ENCODE measurements at places on chromosomes 5 and 9.

DNA sequence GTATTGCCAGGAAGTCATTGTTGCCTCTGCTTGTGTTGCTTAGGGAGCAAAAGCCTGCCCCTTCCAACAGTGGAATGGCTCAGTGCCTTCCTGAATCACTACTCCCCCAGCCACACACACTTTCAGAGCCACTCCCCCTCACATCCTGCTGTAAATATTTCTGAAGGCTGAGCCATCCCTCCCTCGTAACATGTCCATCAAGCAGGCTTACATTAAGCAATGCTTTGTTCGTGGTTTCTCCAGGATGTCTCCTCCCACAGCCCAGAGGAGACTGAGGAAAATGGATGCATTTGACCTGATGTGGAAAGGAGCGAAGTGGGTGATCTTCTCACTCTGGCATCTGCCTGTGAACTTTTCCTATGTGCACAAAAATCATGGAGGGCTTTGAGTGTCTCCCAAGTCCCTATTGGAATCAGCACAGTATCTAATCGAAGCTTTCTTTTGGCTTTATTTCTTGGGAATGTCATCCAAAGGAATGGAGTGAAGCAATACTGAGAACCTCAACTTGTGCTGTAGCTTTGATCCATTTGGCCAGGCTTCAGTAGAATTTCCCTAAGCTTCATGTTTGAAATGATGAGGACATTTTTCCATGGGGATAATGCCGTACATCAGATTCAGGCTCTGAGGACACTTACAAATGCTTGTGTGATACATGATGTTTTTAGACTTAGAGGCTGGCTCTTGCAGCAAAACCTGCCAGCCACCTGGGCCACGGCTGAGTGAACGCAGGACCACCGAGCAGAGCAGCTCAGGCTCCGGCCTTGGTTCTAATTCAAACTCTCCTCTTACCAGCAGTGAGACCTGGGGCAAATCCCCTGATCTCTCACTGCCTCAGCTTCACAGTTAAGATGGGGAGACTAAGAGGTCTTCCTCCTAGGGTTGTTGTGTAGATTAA lies 389.1 kb downstream of the ENC1 start:
- DNase-seq: no peak

GRCh38 chr5:43193181-43193893 lies 1.3 kb downstream of the NIM1K start:
- DNase-seq: no peak

- no peak for DNase-seq
Observed at GRCh38 chr9:31500422-31500821, 884.0 kb upstream of the ACO1 start.

DNA sequence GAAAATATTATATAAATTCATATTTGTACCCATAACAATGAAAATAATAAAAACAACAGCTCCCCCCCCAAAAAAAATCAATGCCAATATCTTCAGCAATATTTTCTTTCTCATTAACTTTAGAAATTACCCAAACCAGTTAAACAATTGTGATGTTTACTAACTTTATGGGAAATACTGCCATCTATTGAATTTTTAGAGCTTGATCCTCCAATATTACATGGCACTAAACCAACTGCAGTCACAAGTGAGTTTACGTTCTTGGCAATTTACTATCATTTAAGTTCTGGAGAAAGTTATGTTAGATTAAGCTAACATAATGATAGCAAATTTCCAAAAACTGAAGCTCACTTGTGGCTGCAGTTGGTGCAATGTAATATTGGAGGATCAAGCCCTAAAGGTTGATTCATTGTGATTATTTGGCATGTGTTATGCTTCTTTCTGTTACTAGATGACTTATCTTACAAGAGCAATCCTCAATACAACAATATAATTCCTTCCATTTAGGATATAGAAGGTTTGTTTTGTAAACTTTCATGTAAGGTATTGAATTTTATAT lies 379.5 kb downstream of the CDH18 start:
- no peak for DNase-seq

GRCh38 chr5:79555418-79555817 lies 41.5 kb upstream of the HOMER1 start:
- no peak for DNase-seq

DNA sequence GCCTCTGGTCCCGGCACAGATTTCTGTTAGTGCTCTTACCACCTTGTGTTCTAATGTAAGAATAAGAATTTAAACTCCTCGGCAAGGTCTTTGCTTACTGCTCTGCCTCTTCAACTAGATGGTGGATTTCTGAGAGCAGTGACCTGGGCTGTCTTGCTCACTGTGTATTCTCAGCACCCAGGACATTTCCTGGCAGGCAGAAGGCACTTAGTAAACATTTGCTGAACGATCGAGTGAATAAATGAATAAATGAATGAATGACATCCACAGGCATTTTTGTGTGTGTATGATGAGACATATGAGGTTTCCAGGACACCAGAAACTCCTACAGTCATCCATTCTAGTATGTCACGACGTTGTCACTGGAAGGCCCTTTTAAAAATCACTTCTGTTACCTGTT lies 143.2 kb downstream of the BOD1 start:
- no peak for DNase-seq

GRCh38 chr5:150298701-150299451 lies 3.8 kb downstream of the ARSI start:
- no peak for DNase-seq

- DNase-seq: no peak
Observed at GRCh38 chr9:69590266-69590665, 81.9 kb downstream of the APBA1 start.

GRCh38 chr9:19931098-19931890 lies 142.5 kb upstream of the SLC24A2 start:
- no peak for DNase-seq

DNA sequence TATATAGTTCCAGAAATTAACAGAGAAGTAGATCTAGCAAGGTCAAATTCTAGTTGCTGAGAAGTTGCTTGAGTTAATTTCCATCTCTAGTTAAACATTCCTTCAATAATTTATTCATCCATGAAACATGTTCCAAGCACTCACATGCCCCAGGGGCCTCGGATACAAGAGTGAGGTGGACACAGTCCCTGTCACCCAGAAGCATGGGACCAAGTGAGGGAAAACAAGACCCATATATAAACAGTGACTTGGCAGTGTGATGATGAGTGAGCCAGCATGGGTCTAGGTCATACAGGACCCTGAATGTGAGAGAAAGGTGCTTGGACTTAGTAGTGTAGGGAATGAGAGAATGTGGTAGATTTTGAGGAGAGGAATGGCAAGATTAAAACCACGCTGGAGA lies 216.9 kb downstream of the TTLL11 start:
- no peak for DNase-seq

DNA sequence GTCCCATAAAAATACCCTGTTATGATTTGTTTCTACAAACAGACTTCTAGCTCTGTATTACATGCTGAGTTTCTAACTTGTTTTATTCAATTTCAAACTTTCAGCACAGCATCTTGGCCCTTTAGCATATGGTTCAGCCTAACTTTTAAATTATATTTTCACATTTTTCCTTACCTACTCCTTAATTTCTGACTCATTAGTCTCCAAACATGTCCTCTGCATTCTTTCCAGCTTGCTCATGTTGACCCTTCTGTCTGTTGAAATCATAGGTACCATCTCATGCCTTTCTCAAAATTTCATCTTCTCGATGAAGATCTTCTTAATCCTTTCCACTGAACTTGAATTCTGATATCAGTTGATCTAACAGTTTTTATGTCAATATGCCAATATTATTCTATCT lies 200.9 kb upstream of the RIOK2 start:
- DNase-seq: no peak

DNA sequence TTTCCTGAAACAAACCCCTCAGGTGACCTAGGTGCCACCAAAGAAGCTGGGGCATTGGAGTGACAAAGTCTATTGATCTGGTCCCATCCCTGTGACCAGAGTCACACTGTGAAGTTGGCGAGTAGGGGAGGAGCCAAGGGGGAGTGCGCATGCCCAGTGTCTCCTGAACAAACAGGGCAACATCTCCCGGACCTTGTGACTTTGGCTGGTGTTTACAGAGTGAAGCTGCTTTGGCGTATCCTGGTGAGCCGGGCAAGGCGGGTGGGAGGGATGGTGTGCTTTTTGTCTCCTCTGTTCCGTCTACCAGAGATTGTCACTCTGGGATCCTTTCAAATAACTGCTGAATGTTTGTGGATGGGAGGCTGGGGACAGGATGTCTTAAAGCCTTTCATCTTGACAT lies 204.5 kb downstream of the HSPA4 start:
- DNase-seq: no peak

GRCh38 chr5:78730300-78731094 lies 81.9 kb upstream of the LHFPL2 start:
- no peak for DNase-seq

DNA sequence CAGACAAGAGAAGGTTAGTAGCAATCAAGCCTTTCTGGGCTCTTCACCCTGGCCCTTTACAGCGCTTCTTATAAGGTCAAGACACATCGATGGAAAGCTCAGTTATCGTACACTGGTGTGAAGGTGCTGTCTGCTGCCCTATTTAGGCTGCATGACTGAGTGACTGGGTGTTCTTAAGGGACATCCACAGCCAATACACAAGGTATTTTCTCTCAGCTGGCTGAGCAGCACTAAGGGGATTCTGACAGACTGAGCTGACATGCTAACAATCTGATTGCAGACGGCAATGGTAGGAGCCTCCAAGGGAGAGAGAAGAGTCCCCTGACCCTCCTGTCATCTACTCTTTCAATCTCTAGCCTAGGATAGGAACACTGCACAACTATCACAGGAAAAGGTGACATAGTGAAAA lies 577.9 kb downstream of the ISL1 start:
- DNase-seq: no peak

DNA sequence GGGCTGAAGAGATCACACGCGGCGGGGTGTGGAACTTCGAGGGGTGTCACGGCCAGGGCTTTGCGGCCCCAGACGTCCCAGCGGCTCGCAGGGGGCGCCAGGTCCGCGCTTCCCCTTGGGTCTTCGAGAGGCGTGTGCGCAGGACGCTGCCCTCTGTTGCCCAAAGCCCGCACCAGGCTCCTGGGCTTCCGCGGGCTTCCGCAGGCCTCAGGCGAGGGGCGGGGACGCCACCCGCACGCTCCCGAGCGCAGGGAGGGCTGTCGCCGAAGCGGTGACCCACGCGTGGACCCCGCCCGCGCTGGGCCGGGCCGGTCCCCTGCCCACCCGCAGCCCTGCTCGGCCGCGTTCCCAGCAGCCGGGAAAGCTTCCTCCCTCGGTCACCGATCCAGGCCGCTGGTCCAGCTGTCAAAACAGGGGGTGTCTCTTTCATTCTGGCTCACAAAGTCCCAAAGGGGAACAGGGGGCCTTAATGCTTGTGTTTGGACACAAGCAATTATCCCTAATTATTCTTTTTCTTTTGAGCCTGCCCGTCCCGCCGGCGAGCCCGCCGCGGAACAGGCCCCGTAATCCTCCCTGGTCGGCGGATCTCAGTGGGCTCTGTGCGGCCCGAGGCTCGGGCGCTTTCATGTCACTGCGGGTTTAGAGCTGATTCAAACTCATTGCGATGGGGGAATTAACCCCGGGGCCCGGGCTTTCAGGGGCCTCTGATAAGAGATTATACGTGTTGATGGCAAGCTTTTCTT lies 60.6 kb downstream of the TMEM174 start:
- no peak for DNase-seq

- DNase-seq: no peak
Observed at GRCh38 chr9:107816561-107817021, 327.0 kb upstream of the KLF4 start.

DNA sequence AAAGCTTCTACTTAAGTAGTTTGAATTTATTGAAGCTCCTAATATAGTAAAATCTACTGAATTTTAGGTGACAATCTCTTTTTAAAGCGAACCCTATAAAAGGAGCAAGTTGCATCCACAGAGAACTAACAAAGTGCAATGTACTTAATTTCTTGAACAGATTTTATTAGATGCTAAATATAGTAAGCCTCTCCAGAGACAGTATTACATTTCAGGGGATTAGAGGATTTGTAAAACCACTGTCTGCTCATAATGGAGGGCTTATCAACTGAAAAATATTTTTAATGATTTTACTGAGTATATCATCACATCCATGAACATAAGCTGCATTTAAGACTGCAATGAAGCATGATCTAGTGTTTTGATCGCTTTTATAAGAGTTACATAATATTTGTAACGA lies 230.0 kb upstream of the EFNA5 start:
- DNase-seq: no peak

GRCh38 chr5:85249204-85249603 lies 864.5 kb upstream of the EDIL3 start:
- DNase-seq: no peak

DNA sequence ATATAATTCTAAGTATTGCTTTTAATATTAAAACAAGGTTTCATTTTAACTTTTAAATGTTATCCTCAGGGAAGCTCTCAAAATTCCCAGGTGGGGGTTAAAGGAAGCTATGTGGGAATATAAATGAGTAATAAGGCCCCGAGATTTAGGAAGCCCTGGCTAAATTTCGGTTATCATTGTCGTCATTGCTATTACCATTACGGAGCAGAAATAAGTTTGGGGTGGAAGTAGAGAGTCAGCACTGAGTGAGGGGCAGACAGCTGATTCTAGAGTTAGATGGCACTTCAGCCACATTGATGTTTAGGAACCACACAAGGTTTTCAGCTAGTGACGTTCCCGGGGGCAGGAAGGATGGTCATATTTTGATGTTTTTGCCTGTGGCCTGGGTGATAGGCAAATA lies 74.9 kb downstream of the NREP start:
- DNase-seq: no peak

DNA sequence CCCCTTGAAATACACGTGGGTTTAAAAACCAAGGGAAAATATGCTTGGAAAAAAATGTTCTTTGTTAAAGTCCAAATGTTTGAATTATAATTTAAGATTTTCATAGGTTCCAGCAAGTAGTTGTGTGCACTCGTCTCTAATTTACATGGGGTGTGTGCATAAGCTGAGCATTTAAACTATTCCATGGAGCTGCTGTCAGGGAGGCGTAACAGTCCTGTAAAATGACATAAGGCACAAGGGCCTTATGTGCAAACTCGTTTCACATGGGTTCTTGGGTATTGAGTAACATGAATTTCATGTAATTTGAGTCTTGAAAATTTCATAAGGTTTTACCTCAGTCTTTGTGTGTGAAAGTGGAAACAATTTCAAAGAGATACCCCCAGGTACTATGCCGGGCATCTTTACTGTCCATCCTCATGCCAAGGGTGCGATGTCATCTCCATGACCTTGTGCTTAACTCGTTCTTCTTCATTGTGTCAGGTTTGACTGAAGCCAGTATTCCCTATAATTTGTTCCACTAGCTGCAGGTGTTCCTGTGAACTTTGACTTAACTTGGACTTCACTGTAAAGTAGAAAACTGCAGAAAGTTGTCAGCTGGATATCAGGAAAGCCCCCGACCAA lies 359.3 kb downstream of the SH3GL2 start:
- DNase-seq: no peak

DNA sequence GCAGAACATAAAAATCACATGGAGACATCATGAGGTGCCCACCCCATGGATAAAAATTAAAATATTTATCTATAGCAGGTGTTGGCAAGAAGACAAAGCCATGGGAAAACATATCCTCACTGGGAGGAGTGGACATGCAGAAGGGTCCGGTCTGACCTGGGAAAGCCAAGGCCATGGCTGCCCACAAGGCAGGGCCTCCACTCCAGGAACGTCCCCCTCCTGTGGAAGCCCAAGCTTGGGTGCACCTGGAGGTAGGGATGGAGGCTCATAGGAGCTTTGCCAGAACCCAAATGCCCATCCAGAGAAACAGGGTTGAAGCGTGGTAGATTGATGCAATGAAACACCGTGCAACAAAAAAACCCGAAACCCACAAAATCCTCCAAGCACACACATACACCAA lies 81.4 kb upstream of the COL5A1 start:
- DNase-seq: no peak

- no peak for DNase-seq
Observed at GRCh38 chr9:17862101-17862500, 283.2 kb downstream of the SH3GL2 start.

Measured in 8988T (cell line).